HepG2 (cell line): ENCODE measurements at places on chromosomes 12 and 14. TPM values are rescaled to one million over a fixed set of nuclear protein-coding genes. Genes with fewer than 3 reads are reported as not detected.

DNA sequence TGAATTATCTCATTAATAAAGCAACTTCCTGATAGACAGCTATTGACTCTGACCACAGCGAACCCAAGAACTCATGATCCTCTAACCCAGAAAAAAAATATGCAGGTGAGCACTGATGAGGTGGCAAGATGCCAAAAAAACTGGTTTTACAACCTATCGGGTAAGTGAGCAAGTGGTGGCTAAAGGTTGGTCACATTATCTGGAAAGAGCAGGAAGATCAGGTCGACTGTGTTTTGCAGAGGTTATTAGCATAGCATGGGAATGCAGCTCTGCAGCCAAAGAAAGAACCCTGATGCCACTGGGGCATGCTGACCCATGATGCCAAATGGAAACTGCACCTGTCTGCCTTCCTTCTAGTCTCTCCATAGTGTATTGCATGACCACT lies 23.5 kb downstream of the BHLHE41 start:
- no peak for DNase-seq
- peaks cover 2% of the 10 kb centered on the region for H3K4me1 ChIP-seq
- no peaks in the 10 kb centered on the region for H3K36me3 ChIP-seq
- H3K4me3 ChIP-seq, result no peak overlapping the region
- H3K27ac ChIP-seq, result no peak overlapping the region

- H3K36me3 ChIP-seq, result no peaks in the 10 kb centered on the region
- H3K27ac ChIP-seq, result no peak overlapping the region
- no peaks in the 10 kb centered on the region for H3K4me1 ChIP-seq
- no peak overlapping the region for H3K4me3 ChIP-seq
- no peaks in the 10 kb centered on the region; the same call in 1 of the 2 replicates for H3K27me3 ChIP-seq
- DNase-seq, result no peak
Measured at GRCh38 chr12:93968536-93969285, 179.7 kb upstream of the PLXNC1 start.

RPL10L gene
- total RNA-seq, result not detected in 2 replicates

DNA sequence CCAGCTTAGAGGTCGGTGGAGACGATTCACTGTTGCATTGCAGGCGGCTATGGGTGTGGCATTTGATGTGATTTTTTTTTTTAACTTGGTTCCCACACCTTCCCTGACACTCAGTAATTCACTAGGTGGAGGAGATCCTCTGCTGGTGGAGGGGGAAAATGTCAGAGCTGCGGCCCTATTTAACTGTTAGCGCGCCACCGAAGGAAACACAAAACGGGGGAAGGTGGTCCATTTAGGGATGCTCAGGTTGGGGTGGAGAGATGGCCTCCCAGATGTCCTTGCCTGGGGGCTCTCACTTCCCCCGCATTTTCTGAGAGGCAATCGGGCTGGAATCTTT lies 4.3 kb upstream of the HOXC12 start:
- H3K27me3 ChIP-seq, result peaks cover 87% of the 10 kb centered on the region
- H3K27ac ChIP-seq, result no peak overlapping the region
- no peak overlapping the region for H3K4me3 ChIP-seq
- H3K4me1 ChIP-seq, result peaks cover 27% of the 10 kb centered on the region

DNA sequence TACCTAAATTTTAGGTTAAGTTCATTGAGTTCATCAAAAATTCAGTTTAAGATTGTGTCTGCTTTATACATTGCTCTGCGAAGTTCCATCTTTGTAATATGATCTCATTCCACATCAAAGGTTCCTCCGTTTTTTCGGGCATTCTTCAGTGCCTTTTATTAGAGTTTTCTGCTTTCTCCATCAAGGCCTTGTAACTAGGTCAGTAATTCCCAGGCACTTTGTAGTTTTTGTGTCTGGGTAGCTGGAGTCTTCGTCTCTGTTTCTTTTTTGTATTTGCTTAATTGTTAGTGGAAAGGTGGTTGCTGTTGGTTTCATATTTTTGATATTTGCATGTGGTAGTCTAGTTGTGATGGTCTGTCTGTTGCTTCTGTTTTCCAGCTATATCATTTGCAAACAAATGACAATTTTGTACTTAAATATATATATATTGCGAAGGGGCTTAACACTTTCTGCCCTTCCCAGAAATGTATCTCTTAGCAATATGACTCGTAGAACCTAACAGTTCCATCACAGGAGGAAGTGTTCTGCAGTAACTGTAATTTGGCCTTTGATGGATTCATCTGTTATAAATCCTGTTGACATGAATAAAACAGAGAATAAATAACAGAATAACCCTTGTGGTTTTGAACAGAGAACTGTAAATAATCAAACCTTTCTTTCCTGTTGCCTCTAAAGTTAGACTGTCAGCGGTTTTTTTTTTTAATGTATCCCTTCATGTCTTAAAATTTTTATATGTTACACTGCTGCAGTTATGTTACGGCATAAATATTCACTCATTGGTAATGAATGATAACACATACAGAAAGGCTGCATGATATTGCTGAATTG lies 88.4 kb upstream of the DYNC1H1 start:
- no peak for DNase-seq
- H3K4me3 ChIP-seq, result no peak overlapping the region
- H3K27me3 ChIP-seq, result no peaks in the 10 kb centered on the region
- no peak overlapping the region for H3K27ac ChIP-seq

DNA sequence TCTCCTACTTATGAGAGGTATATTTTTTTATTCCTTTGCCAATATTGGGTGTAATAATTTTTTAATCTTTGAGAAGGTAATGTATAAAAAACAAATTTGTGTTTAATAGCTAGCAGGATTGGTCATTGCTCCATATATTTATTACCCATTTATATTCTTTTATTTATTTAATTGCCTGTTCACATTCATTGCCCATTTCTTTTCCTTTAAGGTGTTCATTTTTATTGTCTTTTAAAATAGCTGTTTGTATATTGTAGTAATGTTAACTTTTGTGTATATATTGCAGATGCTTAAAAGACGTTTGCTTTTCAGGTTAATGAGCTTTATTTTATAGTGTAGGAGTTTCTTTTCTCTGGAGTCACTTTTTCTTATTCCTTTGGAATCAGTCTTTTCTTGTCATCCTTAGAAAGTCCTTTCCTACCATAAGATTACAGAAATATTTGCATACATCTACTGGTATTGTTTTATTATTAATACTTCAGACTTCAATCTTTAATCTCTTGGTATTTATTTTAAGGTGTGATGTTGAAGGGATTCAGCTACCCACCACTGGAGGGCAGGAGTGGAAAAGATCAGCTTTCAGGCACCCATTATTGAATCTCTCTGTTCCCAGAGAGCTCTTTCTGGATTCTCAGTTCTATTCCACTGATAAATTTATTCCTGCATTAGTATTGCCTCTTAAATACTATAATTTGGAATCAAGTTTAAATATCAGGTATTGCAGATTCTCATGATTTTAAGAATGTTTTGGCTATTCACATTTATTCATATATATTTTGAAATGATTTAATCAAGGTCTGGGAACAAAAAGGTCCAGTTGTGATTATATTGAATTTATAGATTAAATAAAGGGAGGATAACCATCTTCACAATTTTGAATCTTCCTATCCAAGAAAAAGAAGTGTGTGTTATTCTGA lies 17.3 kb downstream of the PPM1A start:
- H3K4me3 ChIP-seq, result no peak overlapping the region
- no peak overlapping the region for H3K27ac ChIP-seq
- H3K36me3 ChIP-seq, result no peaks in the 10 kb centered on the region
- DNase-seq, result peak; percentile 27
- peaks cover 9% of the 10 kb centered on the region; the same call in 1 of the 2 replicates for H3K4me1 ChIP-seq
- H3K27me3 ChIP-seq, result no peaks in the 10 kb centered on the region

DNA sequence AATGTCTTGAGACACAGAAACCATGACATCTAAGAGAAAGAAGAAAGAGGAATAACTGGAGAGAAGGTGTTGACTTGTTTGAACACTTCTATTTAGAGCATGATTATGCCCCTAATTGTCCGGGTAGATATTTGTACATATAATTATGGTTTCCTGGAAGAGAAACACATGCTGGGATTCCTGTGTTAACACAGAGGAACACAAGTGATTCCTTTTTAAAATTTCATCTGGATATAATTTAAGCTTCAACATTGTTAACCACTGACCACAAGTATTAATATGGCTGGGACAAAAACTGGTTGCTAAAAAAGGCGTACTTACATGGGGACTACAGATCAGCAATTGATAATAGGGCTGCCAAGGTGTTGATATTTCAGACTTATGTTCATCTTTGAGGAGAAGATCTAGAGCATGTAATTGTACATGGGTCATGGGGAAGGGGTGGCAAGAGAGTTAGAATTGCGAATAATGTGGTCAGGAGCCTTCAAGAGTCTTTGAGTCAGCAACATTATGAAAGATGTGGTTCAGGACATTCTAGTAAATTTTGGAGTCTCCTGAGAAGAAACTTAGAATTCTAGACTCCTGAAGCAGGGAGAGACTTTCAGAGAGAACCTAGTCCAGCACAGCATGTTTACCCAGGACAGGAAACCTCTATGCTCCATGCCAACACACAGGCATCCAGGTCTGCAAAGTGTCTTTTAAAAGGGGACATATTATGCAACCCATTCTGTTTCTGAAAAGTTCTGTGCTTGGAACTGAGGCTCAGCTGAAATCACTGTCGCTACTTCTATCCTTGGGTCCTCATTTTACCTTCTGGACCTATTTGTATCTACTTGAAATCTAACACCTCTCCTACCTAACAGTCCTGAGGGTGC lies 56.5 kb downstream of the SLC38A1 start:
- H3K27me3 ChIP-seq, result no peaks in the 10 kb centered on the region
- no peak overlapping the region for H3K27ac ChIP-seq
- DNase-seq, result no peak
- peaks cover 51% of the 10 kb centered on the region for H3K36me3 ChIP-seq
- H3K4me3 ChIP-seq, result no peak overlapping the region

AHNAK2 gene
- 0.15 and 0.18 TPM in 2 replicates for total RNA-seq

ARID2 gene
- total RNA-seq, result 15.9 and 16.4 TPM in 2 replicates

GRCh38 chr14:78788467-78789360 lies 618.5 kb downstream of the NRXN3 start:
- H3K4me3 ChIP-seq, result no peak overlapping the region
- H3K27me3 ChIP-seq, result no peaks in the 10 kb centered on the region
- no peaks in the 10 kb centered on the region for H3K36me3 ChIP-seq
- DNase-seq, result no peak
- no peaks in the 10 kb centered on the region for H3K4me1 ChIP-seq

TSPAN8 gene
- 3.2 and 3.9 TPM in 2 replicates for total RNA-seq

TSPAN9 gene
- 11.6 and 18.1 TPM in 2 replicates for total RNA-seq

- peaks cover 5% of the 10 kb centered on the region; the same call in 1 of the 2 replicates for H3K4me1 ChIP-seq
- DNase-seq, result peak; percentile 18
- H3K4me3 ChIP-seq, result no peak overlapping the region
- H3K27me3 ChIP-seq, result no peaks in the 10 kb centered on the region; the same call in 2 of the 3 replicates
- no peaks in the 10 kb centered on the region for H3K36me3 ChIP-seq
Measured at GRCh38 chr14:21668377-21668776, 5.2 kb downstream of the OR4E1 start.

DNA sequence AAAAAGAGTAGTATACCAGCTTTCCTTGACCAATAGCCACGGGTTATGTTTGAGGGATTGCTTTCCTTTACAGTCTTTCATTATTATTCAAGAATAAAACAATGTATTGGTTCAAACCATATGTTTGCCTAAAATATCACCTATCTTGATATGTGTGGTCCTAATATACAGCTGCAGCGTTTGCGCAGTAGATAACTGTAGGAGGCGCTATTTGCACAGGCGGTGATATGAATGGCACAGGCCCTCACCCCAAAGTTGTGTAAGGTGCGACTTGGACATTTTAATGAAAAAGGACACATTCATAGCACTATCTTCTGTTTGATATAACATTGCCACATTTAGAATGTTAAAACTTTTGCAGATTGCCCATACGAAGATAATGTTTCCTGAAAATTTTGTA lies 298.4 kb downstream of the TRHDE start:
- no peak overlapping the region for H3K4me3 ChIP-seq
- peak; percentile 30 for DNase-seq
- no peak overlapping the region for H3K27ac ChIP-seq

PLCZ1 gene
- total RNA-seq, result not detected in 2 replicates

GRCh38 chr12:105852951-105853350 lies 285.8 kb downstream of the NUAK1 start:
- no peak overlapping the region for H3K4me3 ChIP-seq
- no peak for DNase-seq
- no peaks in the 10 kb centered on the region for H3K4me1 ChIP-seq

GRCh38 chr12:64318605-64319004 lies 72.0 kb downstream of the C12orf56 start:
- H3K27ac ChIP-seq, result no peak overlapping the region
- no peaks in the 10 kb centered on the region for H3K27me3 ChIP-seq
- peak; percentile 1 for DNase-seq
- peaks cover 14% of the 10 kb centered on the region; the same call in 1 of the 2 replicates for H3K4me1 ChIP-seq
- H3K36me3 ChIP-seq, result no peaks in the 10 kb centered on the region
